ENCODE measurements at places on chromosomes 12 and 14.

- no peak for DNase-seq
These were observed 41.7 kb downstream of the LARP4 start for GRCh38 chr12:50442178-50442908.

DNA sequence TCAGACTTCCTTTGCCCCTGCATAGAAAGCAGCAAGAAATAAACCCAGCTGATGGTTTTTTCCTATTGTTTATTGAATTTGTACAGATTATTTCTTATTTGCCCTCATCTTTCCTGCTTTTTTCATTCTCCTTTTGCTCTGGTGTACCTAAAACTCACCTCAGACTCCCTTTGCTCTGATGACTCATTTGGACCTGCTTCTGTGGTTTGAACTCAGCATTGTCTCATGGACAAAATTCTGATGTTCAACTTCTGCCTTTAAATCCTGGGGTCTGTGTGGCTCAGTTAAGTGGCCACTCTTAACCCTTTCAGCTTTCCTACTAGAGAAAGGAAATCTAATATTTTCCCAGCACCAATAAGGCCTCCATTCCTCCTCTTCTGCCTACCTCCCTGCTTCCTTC is 3.5 kb upstream of the SENP1 start:
- no peak for DNase-seq

- no peak for DNase-seq
These were observed 35.6 kb downstream of the CHGA start for GRCh38 chr14:92958373-92959188.

GRCh38 chr12:82357340-82357739 is 847 bp downstream of the CCDC59 start:
- DNase-seq: no peak

- DNase-seq: no peak
These were observed 480.7 kb upstream of the DCN start for GRCh38 chr12:91663310-91663709.

DNA sequence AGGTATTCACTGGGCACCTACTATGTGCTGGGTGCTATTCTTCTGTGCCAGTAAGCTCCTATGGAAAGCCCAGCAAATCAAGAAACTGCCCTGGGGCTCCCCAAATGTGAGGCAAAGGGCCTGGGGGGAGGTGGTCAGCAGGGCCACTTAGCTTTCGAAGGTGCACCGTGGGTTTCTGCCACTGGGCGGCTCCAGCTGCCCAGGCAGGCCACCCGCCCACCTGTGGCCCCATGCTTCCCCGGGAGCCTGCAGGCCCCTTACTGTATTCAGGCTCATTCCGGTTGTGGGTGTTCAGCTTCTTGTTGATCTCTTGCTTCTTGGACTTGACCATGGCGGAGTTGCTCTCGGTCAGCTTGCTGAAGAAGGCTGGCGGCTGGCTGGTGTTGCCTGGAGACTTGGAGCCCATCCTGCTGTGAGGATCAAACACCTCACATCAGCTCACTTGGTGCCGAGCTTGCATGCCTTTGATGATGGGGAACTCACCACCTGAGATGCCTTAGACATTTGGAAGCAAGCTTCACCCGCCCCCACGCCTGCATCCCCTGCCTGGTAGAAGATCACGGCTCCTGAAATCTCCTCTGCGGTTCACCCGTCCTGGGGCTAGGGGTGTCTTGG is 37.3 kb downstream of the RFLNA start:
- peak; percentile 90 for DNase-seq

DNA sequence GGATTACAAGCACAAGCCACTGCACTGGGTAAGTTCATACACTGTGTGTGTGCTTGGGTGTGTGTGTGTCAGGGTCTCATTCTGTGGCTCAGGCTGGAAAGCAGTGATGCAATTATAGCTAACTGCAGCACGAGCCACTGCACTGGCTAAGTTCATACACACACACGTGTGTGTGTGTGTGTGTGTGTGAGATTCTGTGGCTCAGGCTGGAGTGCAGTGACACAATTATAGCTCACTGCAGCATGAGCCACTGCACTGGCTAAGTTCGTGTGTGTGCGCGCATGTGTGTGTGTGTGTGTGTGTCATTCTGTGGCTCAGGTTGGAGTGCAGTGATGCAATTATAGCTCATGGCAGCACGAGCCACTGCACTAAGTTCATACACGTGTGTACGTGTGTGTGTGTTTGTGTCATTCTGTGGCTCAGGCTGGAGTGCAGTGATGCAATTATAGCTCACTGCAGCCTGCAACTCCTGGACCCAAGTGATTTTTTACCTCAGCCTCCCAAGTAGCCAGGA is 85.4 kb downstream of the HECTD1 start:
- DNase-seq: no peak

DNA sequence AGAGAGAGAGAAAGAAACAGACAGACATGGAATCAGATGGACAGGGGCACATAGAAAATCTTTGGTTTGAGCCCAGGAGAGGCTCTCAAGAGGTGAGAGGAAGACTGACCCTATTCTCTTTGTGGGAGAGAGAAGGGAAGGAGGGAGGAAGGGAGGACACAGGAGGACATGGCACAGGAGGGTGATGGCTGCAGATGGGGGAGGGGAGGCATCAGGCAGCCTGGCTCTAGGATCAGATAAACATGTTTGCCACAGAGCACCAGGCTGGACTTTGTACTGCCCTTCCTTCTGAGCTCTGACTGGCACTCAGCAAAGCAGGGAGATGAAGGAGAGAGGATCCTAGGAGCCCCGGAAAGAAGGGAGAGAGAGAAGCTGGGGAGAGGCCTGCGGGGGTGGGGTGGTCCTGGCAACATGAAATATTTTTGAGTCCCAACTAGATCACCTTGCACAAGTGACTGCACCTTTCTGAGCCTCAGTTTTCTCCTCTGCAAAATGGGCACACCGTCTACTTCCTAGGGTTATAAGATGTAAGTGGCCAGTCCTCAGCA is 6.1 kb downstream of the HNF1A start:
- no peak for DNase-seq

DNA sequence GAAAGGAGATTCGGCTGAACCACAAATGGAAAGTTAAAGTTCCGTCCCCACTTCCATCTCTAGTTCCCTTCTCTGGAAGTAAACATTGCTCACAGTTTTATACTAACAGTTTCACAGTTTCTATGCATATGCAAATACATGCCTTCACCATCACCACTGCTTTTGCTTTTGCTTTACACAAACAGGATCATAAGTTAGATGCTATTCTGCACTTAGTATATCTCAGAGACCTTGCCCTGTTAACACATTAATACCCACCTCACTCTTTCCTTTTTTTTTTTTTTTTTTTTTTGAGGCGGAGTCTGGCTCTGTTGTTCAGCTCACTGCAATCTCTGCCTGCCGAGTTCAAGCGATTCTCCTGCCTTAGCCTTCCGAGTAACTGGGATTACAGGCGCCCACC is 890 bp downstream of the TEP1 start:
- no peak for DNase-seq

DNA sequence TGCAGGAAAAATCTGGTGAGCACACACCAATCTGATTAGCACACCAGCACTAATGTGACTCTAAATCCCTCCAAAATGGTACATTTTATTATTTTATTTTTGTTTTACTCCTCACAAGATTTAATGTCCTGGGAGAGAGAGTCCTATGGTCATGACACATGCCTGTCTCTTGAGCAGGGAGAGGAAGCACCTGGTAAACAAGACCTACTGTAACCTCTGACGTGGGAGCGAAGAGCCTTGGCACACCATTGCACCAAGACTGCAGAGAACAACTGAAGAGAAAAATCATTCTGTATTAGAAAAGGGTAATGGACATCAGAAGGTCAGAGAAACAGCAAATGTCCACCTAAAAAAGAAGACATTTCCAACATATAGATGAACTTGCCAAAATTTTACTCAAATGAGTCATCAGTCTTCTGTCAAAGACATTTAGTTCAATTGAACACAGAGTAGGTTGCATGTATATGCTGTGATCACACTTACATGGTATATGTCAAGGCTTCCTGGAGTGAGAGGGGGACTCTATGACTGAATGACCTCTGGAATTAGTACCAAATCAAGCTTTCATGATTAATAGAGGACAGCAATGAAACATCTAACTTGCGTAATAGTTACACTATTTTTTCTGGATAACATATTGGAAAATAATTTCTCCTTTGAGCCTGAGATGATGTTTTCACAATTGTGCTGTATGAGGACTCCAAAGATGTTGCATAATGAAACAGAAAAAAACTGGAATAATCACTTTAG is 186.9 kb upstream of the FLRT2 start:
- no peak for DNase-seq

- DNase-seq: no peak
These were observed 2.4 kb downstream of the EXD2 start for GRCh38 chr14:69193721-69194120.

DNA sequence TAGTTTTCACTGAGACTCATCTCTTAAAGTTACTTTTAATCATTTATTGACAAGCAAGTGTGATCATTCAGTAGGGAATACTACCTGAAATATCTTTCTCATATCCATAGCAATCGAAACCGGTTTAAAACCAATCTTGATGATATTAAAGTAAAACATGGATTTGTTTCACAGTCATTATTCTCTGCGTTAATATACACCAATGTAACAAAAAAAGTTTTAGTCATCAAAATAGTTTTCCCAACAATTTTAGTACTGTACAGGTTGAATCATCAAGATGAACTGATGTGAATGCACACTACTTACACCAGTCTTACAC is 137.0 kb upstream of the KRAS start:
- DNase-seq: no peak

GRCh38 chr14:82720946-82721345 is 1187.3 kb upstream of the SEL1L start:
- DNase-seq: no peak

DNA sequence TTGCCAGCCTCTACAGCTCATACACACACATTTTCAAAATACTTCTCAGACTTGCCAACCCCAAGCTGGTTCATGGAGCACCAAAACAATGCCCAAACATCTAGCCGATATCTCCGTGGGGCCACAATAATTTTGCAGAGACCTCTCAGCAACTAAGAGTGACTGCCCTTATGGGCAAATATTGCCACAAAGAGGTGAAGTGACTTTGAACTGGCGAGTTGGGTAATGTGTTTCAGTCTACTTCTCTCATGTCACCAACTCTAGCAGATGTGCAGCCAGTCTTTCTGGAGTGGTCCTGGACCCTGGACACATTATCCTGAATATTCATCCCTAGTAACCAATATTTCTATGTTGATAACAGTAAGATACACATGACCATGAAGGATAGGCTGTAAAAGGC is 290.3 kb downstream of the EMP1 start:
- DNase-seq: no peak

DNA sequence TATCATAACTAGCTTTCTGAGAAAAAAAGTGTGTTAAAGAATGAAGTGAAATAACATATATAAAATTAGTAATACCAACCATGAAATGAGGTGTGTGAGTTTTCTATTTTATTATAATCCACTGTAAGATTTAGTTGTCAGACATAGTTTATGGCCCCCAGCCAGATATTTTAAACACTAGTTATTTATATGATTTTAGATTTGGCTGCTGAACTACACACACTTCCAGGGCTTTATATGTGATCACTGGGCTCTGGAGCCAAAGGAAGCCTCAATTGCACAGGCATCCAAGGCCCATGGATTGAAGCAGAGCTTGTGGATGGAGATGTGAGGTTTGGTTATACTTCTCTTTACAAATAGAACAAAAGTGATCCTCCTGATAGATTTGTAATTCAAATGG is 48.7 kb upstream of the CNTN1 start:
- no peak for DNase-seq

GRCh38 chr12:93451423-93452158 is 9.8 kb upstream of the UBE2N start:
- DNase-seq: no peak

DNA sequence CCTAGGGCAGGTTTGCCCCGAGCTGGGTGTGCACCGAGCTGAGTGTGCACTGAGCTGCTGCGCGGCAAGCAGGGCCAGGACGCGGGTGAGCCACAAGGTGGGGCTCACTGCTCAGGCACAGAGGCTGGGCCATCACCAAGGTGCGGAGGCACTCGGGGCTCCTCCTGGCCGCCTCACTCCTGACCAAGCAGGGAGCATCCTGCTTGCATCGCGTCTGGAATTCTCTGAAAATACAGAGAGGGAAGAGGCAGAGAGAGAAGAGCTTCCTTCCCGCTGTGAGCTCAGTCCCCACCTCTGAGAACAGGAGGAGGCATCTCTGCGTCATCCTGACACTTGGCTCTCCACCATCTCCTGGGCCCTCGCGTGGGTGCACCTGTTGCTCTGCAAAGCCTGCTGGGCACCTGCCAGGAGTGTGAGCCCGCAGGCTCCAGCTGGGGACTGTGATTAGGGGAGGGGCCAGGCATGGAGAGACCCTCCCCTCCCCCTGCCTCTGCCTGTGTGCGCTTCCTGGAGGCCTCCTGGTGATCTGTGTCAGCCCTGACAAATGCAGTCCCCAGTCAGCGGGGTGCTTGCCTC is 116.3 kb downstream of the GLT1D1 start:
- peak; percentile 91 for DNase-seq

- peak; percentile 36 for DNase-seq
These were observed 524.4 kb downstream of the MED13L start for GRCh38 chr12:115752913-115753726.

- no peak for DNase-seq
These were observed 10.4 kb downstream of the ZDHHC22 start for GRCh38 chr14:77131206-77131605.

GRCh38 chr14:95273001-95273978 is 46.4 kb downstream of the CLMN start:
- no peak for DNase-seq

GRCh38 chr14:105944632-105945610 is 418.5 kb downstream of the TMEM121 start:
- no peak for DNase-seq

GRCh38 chr14:99064262-99064954 is 207.6 kb downstream of the BCL11B start:
- no peak for DNase-seq

DNA sequence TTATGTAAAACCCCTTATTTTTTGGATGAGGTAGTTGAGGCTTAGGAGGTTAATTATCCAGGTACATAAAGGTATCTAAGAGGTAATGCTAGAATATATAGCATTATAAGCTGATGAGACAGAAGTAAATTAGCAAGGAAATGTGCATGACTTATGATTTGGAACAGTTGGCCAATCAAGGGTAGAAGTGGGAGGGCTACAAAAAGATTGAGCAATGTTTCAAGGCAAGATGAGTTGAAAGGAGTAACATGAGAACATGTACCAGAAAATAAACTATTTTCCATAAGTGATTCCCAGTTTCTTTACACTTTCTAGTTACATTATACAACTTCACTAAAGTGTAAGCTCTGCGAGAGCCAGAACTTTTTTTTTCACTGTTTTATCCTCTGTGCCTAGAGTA is 290.9 kb downstream of the LRIG3 start:
- no peak for DNase-seq

Measured in H7 (cell line).